ENCODE measurements at places on chromosomes 16 and 17.

DNA sequence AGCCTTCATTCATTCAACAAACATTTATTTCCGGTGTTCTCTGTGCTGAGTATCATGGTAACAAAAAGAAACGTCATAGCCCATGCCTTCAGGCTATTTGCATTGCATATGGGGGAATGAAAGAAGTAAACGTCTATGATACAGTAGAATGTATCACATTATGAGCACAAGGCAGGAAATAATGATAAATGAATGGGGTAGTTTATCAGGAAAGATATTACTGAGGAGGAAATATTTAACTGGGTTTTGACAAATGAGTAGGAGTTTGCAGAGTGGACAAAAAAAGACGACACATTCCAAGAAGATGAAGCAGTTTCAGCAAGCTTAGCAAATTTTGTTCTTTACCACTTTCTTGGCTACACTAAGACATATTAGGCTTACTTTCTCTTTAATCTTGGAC, 1.3 kb upstream of the KRTAP4-7 start:
- no peak for DNase-seq

- no peak for DNase-seq
These were observed 10.7 kb upstream of the MEAK7 start for GRCh38 chr16:84514874-84515835.

GRCh38 chr17:50522766-50523165, 9.8 kb upstream of the EPN3 start:
- DNase-seq: no peak

DNA sequence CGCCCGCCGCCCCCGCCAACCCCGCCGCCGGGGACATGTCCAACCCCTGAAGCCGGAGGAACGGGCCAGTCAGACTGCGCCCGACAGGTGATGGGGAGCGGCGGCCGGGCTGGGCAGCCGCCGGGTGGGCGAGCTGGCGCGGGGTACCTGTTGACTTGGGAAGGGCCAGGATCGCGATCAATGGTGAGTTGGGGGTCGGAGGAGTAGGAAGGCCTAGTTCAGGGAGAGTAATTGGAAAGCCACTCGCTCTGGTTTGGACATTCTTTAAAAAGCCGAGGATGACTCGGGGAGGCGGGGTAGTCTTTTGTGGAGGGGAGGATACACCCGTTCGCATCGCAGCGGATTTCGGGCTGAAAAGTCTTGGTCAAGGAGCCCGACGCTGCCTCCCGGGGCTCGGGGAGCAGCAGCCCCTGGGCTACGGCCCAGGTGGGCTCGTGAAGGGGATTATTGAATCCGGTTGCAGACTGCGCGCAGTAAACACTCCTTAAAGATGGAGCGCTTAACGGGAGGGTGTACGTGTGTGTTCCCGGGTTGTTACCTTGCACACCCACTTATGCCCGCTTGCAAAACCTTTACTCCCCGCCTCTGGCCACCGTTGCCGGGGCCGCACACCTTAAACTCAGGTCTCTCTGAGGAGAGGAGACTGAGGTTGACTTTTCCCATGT, 123.8 kb downstream of the GOSR1 start:
- DNase-seq: no peak

DNA sequence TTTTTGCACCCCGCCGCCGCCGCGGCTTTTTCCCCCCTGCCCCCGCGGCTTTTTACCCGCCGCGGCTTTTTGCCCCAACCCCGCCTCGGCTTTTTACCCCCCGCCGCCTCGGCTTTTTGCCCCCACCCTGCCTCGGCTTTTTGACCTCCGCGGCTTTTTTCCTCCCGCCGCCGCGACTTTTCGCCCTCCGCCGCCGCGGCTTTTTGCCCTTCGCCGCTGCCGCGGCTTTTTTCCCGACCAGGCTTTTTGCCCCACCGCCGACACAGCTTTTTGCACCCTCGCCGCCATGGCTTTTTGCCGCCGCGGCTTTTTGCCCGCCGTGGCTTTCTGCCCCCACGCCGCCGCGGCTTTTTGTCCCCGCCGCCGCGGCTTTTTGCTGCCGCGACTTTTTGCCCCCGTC, 137.0 kb upstream of the TP53TG3D start:
- no peak for DNase-seq

DNA sequence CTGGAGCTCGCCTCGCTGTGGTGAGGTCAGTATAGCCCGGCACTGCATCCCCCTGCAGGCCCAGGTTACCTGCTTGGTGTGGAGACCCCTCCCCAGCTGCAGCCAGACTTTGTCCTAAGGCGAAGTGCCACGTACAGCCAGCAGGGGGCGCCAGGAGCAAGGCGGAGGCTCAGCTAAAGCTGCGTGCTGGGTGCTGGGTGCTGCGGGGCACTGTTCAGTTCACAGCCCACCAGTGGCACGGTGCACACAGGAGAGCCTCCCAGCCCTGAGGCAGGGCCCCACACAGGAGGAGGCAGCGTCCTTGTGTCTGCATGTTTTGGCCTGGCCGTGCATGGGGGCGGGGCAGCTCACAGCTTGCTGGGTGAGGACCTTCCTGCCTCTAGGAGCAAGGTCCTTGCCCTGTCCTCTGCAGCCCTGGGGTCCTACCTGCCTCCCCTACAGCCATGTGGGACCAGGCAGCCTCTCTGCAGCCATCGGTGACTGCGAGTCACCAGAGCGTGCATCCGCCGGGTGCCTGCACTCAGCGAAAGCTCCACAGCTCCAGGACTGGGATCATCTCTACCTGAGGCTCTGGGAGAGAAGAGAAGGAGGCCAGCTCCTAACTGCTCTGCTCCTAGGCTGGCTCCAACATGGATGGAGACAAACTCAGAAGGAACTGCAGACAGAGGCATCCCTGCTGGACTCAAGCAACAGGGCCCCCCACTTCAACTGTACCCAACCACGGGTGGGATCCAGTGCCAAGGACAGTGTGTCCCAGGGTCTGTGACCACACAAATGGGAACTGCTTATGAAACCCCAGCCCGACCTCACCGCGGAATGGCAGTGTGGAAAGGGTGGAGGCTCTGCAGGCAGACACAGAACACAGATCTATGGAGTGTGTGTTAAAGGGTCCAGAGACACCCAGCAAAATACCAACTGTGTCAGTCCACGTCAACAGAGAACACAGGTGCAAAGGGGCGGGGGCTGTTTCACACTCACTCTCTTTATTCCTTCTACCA, 19.0 kb downstream of the SLC7A5 start:
- DNase-seq: no peak

DNA sequence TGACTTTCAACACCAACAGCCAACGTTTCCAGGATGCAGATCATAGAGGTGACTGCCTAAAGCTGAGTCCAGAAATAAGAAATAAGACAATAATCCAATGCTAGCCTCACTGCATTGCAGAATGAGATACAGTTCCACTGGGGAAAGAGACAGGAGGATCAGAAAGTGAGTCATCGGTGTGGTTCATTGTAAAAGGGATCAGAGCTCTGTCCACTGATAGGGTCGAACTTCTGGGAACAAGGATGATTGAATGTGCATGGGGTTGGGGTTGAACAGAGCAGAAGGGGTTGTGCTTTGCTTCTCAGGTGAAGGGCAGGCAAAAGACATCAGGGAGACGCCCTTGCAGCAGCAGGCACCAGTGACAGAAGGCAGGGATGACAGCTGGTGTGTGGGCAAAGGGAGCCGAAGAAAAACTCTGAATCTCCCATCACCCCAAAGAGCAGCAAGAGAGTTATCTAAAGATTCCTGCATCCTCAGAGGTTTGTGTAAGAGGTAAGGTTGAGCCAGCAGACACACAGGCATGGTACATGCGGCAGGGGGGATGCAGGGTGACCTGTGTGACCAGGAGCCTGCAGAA, 16.4 kb downstream of the CLEC10A start:
- DNase-seq: no peak

- DNase-seq: no peak
These were observed 2.3 kb upstream of the PPP1R9B start for GRCh38 chr17:50152736-50153135.

GRCh38 chr16:3045758-3046640, at the start of gene MMP25:
MMP25 (plus strand) TSS chr16:3046561; CDS start chr16:3046918, 357 bp downstream.
- DNase-seq: peak; percentile 16

DNA sequence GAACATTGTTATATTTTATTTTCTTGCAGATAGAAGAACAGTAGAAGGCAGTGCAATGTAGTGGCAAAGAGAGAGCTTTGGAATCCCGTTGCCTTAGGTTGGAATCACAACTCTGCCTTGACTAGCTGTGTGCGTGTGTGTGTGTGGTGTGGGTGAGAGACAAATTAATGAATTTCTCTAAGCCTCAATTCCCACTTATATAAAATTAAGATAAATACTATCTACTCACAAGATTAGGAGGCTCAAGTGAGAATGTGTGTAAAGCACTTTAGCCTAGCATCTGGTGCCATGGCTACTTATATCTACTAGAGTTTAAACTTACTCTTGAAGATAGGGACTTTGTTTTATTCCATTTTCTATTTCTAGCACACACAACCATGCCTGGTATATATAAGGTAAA, 12.8 kb downstream of the CPD start:
- no peak for DNase-seq

- no peak for DNase-seq
These were observed 1491.4 kb upstream of the GOT2 start for GRCh38 chr16:60225541-60225940.

- DNase-seq: no peak
These were observed 18.4 kb downstream of the SLC6A4 start for GRCh38 chr17:30217054-30217453.

GRCh38 chr17:7260651-7261378, 1.5 kb downstream of the CLDN7 start:
- no peak for DNase-seq

DNA sequence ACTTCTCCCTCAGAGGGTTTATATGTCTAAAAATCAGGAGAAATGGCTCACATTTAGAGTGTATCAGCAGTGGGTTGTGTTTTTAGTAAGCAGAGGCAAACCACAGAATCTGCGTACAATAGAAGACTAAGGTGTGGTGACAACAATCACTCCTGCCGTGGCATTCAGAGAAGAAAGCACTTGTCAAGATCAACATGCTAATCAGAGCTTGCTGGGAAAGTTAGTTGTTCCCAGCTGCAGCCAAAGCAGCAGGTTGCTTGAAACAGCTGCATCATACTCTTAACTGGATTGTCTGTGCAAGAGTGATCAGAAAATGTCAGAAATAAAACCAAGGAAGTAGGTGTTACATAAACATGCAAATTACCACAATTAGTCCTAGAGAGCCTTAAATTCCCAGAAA, 616.4 kb downstream of the CDH8 start:
- no peak for DNase-seq

GRCh38 chr16:50781043-50781442, 39.2 kb downstream of the CYLD start:
- DNase-seq: no peak

DNA sequence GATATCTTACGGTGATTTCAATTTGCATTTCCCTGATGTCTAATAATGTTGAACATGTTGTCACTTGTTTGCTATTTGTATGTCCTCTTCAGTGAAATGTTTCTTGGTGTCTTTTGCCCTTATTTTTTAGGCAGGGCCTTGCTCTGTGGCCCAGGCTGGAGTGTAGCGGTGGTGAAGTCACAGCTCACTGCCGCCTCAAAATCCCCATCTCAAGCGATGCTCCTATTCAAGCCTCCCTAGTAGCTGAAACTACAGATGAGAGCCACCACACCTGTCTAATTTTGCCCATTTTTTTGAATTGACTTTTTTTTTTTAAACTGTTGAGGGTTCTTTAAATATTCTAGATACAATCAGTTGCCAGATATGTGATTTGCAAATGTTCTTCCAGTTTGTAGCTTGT, 8.3 kb downstream of the UBE2G1 start:
- DNase-seq: no peak

- DNase-seq: no peak
These were observed 122.0 kb downstream of the IRF8 start for GRCh38 chr16:86020971-86021370.

GRCh38 chr17:10051112-10051511, 146.0 kb upstream of the RCVRN start:
- no peak for DNase-seq

DNA sequence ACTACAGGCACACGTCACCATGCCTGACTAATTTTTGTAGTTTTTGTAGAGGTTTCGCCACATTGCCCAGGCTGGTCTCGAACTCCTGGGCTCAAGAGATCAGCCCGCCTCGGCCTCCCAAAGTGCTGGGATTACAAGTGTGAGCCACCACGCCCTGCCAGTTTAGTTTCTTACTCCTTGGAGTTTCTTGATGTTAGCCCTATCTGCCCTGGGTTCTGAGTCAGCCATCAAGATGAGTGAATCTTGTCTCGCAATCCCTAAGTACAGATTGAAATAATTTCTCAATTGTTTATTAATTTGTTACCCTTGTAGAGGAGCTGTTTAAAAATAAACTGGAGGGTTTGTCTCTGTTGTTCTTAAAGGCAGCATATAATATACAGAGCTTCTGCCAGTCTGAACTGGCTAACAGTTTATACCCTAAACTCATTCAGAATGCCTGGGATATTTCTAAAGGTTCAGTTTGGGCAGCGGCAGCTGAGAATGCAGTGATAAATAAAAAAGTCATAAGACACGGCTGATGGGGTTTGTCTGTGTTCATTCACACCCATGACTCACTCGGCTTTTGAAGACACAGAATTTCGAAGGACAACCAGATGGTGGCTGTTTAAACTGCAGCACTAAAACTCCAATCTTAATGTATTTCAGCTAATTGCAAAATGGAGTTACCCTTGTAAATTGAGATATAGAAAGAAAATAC, 39.6 kb downstream of the GPRC5B start:
- DNase-seq: no peak

DNA sequence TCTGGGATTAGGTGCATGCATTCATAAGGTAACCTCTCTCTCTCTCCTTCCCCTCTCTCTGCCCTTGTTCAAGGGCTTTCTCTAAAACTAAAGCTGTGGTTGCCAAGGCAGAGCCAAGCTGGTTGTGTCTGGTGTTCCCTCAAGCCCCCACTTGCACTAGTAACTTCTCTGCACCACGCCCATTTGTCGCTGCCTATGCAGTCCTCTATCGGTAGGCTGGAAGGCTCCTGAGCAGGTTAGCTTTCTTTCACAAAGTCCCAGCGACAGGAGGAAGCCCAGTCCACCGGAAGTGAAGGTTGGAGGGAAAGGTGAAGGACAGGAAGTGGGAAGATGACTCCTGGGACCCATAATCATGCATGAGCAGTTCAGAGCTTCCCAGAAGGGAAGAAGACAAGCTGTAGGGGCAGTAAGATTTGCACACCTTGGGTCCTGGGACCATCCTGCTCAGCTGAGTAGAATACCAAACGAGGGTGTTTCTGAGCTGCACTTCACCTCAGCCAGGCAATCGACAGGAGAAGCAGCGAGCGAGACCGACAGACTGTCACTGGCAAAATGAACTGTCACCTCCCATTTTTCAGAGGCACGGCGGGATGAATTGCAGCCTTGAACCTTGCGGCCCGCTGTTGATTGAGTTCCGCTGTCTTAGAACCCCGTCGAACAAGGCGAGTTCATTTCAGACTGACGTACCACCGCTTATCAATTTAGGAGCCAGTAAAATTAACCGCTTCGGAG, 14.7 kb upstream of the SKAP1 start:
- DNase-seq: no peak

Data from amygdala (tissue), 56 donors.